Smooth muscle cell of the coronary artery (primary cell): ENCODE measurements at places on chromosomes 4 and X. TPM values are rescaled to one million over a fixed set of nuclear protein-coding genes. Genes with fewer than 3 reads are reported as not detected.

Gene NRK
- 0.12 and 0.15 TPM in 2 replicates for total RNA-seq

Gene CITED1
- total RNA-seq, result 0.23 TPM in 1 of 2 replicates, not detected in the other

Gene MAGEC2
- total RNA-seq, result 0.23 TPM in 1 of 2 replicates, not detected in the other

Gene AFP
- total RNA-seq, result 0.23 and 0.59 TPM in 2 replicates

Gene NPY2R
- under 0.01 TPM in 1 of 2 replicates, not detected in the other for total RNA-seq

Gene MBNL3
- 0.53 and 2.1 TPM in 2 replicates for total RNA-seq

Gene NUP54
- 42.5 and 54.3 TPM in 2 replicates for total RNA-seq

Gene AMBN
- not detected in 2 replicates for total RNA-seq

Gene LARP1B
- total RNA-seq, result 9.6 and 17.1 TPM in 2 replicates

Gene ZGRF1
- 1.9 and 5.1 TPM in 2 replicates for total RNA-seq

Gene TXK
- 0.08 TPM in 1 of 2 replicates, not detected in the other for total RNA-seq

Gene FLNA
- 2,276 and 2,381 TPM in 2 replicates for total RNA-seq

Gene PABPC5
- 0.82 and 1.2 TPM in 2 replicates for total RNA-seq

Gene CDKL5
- total RNA-seq, result 0.98 and 1.3 TPM in 2 replicates

Gene GCNA
- 1.2 and 1.5 TPM in 2 replicates for total RNA-seq

Gene MANBA
- total RNA-seq, result 26.2 and 57.2 TPM in 2 replicates
